ENCODE measurements at places on chromosomes 2 and 18.

DNA sequence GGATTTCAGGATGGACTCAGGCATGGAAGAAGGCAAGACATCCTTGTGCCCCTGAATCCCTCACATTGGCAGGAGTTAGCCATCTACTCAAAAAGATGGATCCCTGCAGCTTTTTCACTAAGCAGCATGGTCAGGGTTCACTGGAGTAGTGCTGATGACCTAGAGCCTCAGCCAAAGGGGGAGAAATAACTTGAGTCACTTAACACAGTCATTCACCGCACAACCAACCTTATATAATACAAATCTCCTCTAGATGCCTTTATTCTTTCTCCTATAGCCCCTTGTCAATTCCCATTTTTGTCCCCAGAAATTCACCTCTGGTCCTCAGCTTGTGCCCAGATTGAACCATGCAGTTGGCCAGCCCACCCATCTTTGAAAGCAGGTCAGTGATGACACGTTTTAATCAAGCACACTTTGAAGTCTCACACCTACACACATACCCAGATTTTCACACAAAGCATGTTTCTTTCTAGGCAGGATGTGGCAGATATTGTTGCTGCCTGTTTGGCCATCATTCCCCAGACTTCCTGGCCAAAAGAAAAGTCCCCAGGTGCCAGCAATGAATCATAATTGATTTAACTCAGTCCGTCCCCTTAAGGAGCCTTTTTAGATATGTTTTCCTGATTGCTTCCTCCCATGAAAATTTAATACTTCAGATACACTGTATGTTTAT, 84.2 kb downstream of the LBH start:
- no peak for DNase-seq

DNA sequence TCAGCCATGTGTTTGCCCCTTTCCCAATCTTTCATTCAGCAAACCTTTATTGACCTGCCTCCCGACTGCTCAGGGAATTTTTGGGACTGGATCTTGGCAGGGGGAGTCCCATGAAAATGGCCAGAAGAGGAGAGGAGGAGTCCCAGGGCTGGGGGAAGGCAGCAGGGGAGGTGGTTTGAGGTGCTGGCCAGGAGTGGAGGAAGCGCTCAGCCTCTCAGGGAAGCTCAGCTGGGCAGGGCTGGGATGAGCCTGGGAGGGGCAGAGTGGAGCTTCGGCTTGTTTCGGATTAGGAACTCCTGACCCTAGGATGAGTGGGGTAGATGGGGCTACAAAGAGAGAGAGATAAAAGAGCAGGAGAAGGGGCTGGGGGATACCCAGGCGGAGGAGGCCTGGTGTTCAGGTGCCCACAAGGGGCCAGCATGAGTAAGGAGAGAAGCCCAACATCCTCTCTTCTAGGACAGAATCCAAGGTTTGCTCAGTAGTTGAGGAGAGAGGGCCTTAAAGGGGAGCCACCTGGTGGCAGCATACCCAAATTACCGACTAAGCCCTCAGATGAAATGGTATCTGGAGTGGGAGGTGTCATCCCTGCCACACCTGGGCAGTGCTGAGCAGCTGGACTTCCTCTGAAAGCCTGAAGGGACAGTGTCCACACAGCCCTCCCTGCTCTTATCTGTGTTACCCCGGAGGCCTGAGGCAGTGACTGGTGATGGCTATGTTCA, 91.1 kb downstream of the INHBB start:
- DNase-seq = no peak

DNA sequence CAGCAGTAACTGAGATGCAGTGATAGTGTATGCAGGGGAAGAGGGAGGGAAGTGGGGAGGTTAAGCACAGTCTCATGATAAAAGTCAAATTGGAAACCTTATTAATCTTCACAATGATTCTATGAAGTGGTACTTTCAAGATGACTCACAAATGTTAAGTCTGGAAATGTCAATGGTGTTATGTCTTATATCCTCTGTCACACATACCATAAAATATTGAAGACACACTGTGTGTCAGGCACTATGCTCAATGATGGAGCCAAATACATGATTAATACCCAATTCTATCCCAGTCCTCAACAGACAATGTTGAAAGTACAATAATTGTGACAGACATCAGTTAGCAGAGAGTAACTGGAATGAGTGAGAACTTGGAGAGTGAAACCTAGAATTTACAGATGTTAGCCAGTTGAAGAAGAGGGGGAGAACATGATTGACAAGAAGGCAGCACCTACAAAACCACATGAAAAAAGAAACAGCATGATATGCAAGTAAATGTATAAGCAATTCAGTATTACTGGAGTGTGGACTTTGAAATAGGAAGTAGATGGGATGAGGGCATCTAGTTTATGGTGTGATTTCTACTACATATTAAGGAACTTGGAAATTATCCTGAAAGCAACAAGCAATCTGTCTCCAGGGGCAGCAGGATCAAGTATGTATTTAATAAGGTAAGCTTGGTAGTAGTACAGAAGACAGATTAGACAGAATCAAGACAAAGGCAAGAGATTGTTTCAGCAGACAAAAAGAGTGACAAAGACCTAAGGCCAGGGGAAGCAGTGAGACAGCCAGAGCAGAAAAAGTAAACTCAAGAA, 107.6 kb downstream of the STRN start:
- no peak for DNase-seq

- DNase-seq = no peak
These were observed 9.1 kb downstream of the TYW5 start for GRCh38 chr2:199946196-199946595.

DNA sequence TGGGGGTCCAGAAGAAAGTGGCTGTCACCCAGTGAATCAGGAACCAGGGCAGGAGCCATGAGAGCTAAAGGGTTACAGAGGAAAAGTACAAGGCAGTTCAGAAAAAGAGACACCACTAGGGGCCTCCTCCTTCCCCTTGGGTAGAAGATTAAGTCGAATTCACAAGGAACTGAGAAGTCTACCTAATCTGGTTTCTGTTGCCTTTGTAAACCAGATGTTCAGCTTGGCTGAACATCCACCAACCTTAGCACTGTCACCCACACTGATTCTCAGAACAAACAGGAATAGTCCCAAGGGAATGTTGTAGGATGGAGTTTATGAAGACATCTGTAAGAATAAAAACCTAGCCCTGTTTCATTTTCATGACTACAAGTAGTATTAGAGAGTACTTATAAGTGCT, 90.4 kb upstream of the NOSTRIN start:
- DNase-seq = no peak

DNA sequence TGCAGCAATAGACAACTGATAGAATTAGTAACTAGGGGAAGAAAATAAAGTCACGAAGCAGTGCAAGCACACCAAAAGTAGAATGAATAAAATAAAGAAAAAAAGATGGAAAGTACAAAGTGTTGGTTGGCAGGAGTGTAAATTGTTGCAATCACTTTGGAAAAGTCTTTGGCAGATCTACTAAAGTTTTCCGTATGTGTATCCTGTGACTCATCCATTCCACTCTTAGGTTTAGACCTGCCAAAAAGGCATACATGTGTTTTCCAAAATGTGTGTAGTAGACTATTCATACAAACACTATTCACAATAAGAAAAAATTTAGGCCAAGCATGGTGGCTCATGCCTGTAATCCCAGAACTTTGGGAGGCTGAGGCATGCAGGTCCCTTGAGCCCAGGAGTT, 282.1 kb upstream of the FSIP2 start:
- no peak for DNase-seq

All from eye (tissue), 1 donor.